Mammary microvascular endothelial cell (primary cell): ENCODE measurements at places on chromosomes 3 and 15. TPM values are rescaled to one million over a fixed set of nuclear protein-coding genes. Genes with fewer than 3 reads are reported as not detected.

Gene OR5K4
- total RNA-seq: not detected in 2 replicates

Gene HSPBAP1
- total RNA-seq: 3.7 and 5.1 TPM in 2 replicates

Gene GLDN
- not detected in 2 replicates for total RNA-seq

Gene PRICKLE2
- total RNA-seq: 0.84 and 1.9 TPM in 2 replicates
